ENCODE measurements at places on chromosomes 12 and 14. TPM values are rescaled to one million over a fixed set of nuclear protein-coding genes. Genes with fewer than 3 reads are reported as not detected.

GRCh38 chr14:100402631-100403030 is 79.5 kb downstream of the SLC25A47 start:
- no peak for DNase-seq

- DNase-seq: no peak
Observed at GRCh38 chr12:91993287-91994017, 152.2 kb downstream of the BTG1 start.

REM2 gene
- total RNA-seq: 8.7 TPM

DNA sequence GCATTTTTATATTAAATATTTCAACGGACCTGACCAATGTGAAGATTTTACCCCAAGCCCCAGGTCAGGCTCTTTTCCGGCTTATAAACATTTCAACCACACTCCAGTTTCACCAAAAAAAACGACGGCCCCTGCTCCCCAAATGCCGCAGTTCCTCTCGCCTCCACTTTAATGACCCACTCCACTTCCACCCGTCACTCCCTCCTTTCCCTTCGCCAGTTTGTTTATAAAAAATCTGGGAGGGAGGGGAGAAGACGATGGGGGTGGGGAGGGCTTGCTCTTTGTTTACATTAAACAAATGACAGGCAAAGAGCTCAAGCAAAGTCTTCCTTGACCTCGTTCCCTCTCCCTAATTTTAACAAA is 5.4 kb downstream of the SIX6 start:
- DNase-seq: no peak

- no peak for DNase-seq
Observed at GRCh38 chr12:3598896-3599860, 108.2 kb downstream of the PRMT8 start.

DNA sequence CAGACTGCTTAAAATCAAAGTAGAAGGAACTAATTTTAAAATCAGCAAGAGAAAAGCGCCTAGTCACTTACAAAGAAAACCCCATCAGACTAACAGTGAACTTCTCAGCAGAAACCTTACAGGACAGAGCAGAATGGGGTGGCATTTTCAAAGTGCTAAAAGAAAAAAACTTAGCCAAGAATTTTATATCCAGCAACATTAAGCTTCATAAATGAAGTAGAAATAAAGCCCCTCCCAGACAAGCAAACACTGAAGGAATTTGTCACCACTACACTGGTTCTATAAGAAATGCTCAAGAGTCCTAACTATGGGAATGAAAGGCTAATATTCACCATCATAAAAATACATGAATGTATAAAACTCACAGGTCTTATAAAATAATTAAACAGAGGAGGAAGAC is 6.4 kb upstream of the ZNF268 start:
- DNase-seq: no peak

DNA sequence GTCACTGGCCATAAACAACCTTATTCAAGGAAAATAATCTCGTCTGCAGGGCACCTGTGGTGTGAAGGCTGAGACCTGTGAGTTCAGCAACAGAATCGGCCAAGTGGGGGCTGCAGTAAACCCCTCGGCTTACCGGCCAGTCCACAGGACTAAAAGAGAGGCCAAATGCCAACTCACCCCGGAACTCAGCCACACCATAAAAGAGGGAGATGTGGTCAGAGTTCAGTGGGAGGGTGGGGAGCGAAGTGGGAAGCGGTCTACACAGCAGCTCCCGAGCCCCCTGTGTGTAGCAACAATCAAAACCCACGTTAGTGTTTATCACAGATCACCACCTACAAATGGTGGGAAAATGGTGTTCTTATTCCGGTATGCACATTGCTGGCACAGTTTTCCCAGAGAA is 153.0 kb downstream of the PIWIL1 start:
- no peak for DNase-seq

DNA sequence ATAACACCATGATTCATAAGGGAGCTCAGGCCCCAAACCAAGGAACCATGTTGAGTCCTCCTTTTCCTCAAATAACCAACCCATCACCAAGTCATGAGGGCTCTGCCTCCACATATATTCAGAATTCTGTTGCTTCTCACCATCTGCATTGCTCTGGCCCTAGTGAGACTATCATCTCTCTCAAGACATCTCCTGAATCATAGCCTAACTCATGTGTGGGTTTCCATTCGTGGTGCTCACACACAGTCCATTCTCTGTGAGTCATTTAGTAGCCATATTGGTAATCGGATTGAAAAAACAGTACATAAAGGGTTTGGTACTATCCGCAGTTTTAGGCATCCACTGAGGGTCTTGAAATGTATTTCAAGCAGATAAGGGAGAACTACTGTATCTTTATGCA is 5.1 kb upstream of the SLC38A2 start:
- DNase-seq: no peak

DNA sequence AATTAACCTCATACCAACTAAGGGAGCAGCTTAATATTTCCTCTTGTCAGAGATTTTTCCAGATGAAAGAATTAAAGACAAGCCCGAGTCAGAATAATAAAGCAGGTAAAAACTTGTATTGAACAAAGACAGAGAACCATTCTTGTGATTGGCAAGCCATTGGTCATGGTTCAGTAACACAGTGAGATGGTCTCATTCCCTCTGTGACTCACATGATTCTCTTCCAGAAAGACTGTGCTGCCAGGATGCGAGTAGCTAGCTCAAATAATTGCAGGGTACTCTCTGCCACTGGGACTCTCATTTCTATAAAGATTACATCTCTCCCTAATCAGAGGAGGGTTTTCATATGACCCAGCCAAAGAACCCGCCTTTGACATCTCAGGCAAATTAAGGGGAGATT is 179.4 kb downstream of the PHLDA1 start:
- DNase-seq: no peak

GNG2 gene
- 208 TPM for total RNA-seq

SP1 gene
- total RNA-seq: 75.1 TPM

PTCSC3 gene
- not detected for total RNA-seq

- no peak for DNase-seq
Observed at GRCh38 chr14:77251870-77252269, 19.1 kb downstream of the NGB start.

GRCh38 chr12:5003025-5003666 is 40.5 kb upstream of the KCNA5 start:
- DNase-seq: no peak

DNA sequence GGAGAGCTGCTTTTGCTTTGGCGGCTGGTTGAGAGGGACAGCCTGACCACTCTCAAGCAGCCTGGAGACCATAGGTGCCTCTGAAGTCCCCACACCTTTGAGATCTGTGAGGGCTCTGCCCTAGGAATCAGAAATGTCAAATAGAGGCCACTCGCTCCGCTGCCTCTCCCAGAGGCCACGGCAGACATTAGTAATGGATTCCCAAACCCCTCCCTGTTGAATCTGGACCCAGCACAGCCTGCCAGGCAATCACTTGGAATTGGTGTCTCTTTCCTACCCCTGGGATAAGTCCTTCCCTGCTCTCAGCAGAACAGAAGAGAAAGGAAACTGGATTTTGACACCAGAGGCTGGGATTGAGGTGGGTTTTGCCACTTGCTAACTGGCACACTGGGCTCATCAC is 25.0 kb downstream of the MMAB start:
- DNase-seq: no peak

DNA sequence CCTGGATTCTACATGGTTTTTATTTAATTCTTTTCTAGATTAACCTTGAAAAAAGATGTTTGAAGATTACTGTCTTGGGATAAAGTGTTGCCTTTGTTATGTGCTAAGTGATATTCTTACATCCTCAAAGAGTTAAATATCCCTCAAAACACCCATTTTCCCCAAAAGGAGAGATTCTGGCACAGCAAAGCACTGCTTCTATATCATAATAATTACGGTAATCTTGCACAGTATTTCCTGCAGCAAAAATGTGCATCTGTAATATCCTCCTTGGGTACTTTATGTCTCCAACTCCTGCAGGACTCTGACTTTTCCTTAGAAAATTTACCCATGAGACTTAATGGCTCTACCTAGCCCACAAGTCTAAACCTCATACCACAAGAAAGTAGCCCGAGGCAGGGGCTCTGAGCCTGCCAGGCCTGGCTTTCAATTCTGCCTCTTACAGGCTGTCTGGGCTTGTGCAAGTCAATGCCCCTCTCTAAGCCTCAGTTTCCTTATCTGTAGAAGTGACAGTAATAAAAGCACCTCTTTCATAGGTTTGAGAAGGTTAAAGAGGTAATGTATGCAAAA is 45.8 kb downstream of the SVOP start:
- no peak for DNase-seq

SOAT2 gene
- total RNA-seq: 2.5 TPM

C12orf60 gene
- 0.27 TPM for total RNA-seq

GRCh38 chr12:110826592-110827200 is 20.1 kb upstream of the CCDC63 start:
- peak; percentile 47 for DNase-seq

- peak; percentile 55 for DNase-seq
Observed at GRCh38 chr12:6230321-6231110, 30.3 kb downstream of the CD9 start.

DNA sequence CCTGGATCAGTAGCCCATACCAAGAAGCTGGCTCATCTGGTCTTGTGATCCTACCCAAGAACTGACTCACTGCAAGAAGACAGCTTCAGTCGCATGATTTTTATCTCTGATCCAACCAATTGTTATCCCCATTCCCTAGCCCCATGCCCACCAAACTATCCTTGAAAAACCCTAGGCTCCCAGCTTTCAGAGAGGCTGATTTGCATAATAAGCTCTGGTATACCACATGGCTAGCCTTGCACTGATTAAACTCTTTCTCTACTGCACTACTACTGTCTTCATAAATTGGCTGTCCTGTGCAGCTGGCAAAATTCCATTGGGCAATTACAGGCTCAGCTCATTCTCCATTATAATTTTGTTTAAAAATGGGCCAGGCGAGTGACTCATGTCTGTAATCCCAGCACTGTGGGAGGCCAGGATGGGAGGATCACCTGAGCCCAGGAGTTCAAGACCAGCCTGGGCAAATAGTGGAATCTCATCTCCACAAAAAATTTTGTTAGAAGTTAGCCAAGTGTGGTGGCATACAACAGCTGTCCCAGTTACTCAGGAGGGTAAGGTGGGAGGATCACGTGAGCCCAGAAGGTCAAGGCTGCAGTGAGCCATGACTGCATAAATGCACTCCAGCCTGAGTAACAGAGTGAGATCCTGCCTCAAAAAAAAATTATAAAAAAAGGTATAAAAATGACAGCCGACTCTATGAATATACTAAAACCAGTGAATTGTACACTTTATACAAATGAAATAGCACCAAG is 76.7 kb upstream of the EIF5 start:
- no peak for DNase-seq

DNA sequence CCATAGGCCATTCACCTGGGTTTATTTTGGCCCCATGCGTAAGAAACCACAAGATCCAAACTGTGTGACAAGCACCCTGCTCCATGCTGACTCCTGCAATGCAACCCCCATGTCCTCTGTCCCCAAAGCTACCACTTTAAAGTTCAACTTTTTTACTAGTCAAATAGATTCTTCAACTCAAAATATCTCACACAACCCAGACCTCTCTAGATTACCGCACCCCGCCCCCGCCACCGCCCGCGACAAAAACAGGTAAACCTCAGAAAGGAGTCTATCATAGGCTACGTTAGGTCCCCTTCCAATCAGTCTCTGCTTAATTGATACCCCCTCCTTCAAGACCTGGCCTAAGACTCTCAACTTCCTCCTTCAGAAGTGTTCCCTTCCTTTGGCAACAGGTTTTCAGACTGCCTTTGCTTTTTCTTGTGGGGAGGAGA is 2.2 kb downstream of the ZFP36L1 start:
- peak; percentile 47 for DNase-seq

DNA sequence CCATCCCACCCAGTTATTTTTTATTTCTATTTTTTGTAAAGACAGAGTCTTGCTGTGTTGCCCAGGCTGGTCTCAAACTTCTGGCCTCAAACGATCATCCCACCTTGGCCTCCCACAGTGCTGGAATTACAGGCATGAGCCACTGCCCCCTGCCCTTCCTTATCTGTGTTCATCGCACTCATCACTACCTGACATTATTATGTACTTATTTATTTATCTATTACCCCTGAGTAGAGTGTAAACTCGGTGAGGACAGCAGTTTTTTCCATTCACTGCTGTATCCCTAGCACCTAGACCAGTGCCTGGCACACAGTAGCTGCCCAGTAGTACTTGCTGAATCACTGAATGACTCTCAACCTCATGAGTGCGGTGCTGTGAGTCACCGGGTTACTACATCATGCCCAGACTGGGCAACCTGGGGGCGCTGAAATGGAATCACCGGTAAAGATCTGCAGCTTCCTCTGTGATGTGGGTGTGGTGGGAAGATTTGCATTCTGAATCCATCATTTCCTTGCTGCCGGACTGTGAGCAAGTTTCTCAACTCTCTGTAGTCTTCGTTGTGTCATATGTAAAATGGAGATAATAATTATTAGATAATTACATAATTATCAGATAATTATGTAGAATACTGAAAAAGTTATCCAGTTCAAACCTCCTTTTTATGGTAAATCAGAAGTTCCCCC is 81.9 kb upstream of the USP44 start:
- DNase-seq: no peak

DPF3 gene
- total RNA-seq: 1.2 TPM

DNA sequence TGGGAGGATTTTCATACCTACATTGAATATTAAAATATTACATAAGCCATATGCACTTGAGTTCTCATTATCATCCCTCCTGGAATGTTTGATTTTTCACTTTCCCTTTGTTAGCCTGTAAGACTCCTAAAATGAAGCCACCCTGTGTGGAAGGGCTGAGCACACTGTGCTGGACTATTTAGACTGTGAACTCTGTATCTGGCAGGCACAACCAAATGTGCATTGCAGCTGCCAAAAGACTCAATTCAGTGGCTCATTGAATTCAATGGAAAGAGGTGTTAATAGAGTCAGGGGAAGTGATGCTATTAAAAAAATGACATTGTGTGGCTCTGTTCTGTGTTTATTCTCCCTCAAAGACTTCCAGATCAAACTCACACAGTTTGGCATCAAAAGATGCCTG is 111.1 kb downstream of the SMOC1 start:
- DNase-seq: no peak

TRPV4 gene
- not detected for total RNA-seq

TMPRSS12 gene
- not detected for total RNA-seq

DNA sequence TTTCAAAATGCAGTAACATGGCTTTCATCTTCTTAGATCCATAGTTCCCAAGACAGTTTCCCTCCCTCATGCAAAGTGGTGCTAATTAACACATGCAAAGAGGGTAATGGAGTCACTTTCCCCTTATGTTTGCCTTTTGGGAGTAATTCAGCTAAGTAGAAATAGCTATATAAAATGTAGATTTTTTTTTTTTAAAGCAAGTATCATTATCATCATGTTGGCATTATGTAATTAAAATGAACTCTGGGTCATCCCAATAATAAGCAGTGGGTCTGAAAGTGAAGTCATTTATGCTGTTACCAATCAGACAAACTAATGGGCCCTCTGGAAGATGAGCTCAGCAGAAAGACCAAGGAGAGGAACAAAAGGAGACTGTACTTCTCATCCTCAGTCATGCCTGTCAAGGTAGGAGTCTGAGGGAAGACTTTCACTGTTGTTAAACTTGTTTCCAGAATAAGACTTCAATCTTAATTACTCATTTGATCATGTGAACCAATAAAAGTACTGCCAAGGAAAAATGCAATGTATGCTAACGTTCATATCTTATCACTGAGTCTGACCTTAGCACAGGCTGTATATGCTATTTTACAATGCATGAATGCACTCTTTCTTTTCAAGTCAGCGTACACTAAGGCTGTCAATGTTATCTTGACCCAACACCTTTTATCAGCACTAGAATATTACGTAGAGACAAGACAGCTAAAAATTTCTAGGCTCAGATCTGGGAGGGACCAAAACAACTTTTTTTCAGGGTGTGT is 26.8 kb downstream of the AREL1 start:
- no peak for DNase-seq

Measured in T-helper 17 cell (primary cell).